ENCODE measurements at places on chromosomes 5 and 9.

GRCh38 chr5:116002116-116002906 is 30.0 kb upstream of the ARL14EPL start:
- no peak for DNase-seq

GRCh38 chr9:90970608-90971007 is 169.0 kb downstream of the SYK start:
- DNase-seq = no peak

DNA sequence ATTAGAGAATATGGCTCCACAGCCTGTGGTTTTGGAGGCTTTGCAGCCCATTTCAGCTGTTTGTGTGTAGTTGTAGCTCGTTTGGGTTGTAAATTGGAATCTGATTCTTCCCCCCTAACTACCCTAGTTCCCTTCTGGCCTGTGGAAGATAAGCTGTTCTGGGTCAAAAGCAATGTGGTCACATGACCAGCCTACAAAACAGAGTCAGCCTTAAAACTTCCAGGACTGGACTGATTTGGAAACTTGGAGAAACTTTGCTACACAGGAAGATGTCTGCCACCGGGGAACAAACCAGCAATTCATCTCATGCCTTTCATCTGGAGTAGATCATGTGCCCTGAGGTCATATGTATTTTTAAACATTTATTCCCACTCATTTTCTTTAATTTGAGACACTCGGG is 83.8 kb downstream of the DAPK1 start:
- peak; percentile 70 for DNase-seq

DNA sequence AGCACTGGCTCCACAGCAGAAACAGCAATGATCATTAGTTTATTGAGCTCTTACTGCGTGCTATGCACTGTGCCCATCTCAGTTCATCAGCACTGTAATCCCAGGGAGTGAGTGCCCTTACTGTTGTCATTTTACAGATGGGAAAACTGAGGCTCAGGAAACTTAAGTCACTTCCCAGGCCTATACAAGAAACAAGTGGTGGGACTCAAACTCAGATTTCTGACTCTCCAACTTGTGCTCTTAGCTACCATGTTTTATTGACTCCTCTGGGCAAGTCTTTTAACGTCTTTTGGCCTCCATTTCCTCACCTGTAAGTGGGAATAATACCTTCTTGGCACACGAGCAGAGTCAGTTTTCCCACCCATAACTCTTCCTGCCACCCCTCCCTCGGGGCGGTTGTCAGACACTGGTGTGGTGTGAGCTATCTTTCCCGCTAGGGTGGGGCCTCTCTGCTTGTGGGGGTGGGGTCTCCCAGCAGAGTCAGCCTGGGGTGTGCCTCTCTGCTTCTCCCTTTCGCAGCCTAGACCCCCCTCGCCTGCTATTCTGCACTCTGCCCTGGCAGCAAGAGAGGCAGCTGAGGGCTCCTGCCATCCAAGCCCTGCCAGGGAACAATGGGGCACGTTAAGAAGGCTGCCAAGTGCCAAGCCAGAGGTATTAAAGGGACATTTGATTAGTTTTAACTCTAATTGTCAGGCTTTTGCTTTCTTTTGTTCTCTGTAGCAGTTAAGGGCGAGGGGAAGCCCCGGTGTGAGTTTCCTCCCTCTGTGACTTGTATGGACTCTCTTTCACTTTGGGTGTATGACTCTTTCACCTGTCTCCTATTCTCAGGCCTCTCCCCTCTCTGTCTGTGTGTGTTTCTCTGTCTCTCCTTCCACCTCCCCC is 12.1 kb downstream of the GALNT10 start:
- no peak for DNase-seq

DNA sequence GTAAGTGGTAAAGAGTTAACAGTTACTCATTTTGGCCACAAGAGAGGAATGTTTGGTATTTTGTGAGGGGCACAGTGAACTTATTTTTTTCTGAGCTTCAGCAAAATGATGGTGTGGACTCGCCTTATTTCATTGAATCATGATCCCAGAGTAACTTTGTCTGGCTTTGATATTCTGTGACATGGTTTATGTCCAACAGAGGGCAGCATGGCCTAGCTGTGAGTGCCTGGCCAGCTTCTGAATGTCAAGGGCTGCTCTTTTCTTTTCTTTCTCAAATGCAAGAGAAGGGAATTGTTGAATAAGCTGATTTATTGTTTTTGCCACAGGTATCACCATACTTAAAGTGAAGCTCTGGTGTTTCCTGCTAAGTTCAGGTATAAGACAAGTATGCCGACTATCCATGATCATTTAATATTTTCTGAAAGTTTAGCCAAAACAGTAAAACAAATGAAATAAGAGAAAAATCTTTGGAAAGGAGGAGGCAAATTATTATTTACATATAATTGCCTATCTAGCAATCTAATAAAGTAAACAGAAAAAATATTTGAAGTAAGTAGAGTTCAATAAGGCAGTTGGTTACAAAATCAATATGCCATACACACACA is 31.7 kb downstream of the MRPL22 start:
- DNase-seq = no peak
